ENCODE measurements at places on chromosomes 12 and 14. TPM values are rescaled to one million over a fixed set of nuclear protein-coding genes. Genes with fewer than 3 reads are reported as not detected.
A peak's percentile ranks its signal among the peaks of the same experiment; 100 is the strongest.

DNA sequence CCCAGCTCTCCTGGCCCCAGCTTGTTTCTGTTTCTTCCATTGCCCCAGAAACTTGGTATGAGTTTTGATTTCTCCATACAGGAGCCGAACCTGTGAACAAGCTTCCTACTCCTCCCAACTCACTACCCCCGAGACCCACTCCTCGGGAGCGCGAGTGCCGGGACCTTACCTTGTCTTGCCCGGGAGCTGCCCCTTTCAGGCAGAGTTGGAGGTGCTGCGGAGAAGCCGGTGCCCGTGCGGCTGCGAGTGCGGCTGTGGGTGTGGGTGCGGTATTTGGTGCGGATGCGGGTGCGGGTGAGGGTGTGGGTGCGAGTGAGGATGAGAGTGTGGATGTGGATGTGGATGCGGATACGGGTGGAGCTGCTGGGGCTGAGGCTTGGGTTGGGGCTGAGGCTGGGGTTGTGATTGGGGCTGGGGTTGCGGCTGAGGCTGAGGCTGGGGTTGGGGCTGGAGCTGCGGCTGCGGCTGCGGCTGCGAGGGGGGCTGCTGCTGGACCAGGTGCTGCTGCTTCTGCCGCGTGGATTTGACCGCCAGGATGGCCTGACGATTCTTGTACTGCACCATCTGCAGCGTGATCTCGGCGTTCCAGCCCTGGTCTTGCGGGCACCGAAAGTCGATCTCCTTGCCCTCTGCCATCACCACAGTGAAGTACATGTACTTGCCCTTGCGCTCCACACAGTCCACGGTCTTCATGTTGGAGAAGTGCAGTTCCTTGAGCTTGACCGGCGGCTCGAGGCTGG lies 1.1 kb downstream of the PHLDA1 start:
- peak; percentile 76 for DNase-seq

- no peak for DNase-seq
Measured at GRCh38 chr14:63760014-63760413, 32.1 kb upstream of the SGPP1 start.

DNA sequence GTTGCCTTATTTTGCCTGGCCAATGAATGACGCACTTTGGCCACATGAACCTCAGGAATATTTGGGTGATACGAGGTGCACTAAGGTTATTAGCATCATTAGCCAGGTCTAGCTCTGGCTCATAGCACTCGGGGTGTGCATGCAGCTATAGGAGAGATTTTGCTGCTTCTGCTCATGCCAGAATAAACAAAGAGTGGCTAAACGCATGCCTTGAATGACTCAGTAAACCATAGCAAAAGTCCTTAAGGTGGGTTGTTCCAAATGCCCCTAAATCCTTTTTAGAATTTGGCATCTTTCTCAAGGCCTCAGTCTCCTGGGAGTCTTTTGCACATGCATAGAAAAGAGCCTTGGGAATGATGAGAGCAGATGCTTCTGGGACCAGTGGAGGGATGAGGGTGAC lies 343.7 kb upstream of the FKBP4 start:
- no peak for DNase-seq

The SDS gene
- 0.18 TPM for total RNA-seq

The GARIN6 gene
- not detected for total RNA-seq

The NAV3 gene
- not detected for total RNA-seq
